ENCODE measurements at places on chromosomes 3 and 15.
A peak's percentile ranks its signal among the peaks of the same experiment; 100 is the strongest.

GRCh38 chr15:78449220-78449999, 11.4 kb downstream of the IREB2 start:
- no peak for DNase-seq

DNA sequence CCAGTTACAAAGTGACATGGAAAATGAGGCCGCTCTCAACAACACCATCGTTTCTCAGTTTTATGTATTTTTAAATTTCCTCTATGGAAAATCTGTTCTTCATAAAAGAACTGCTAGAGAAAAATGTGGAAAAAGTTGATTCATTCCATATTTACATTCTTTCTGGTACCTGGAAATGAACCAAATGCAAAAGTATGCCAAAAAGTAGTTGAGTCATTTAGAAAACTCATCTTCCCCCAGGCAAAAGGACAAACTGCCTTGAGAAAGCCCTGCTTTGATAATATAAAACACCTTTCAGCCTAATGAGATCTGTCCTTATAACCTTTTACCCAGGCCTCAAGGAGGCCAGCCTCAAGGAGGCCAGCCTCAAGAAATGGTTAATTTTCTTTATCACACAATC, 283.0 kb upstream of the VEPH1 start:
- no peak for DNase-seq

- DNase-seq: no peak
Measured at GRCh38 chr3:23094890-23095462, 108.2 kb upstream of the UBE2E2 start.

- no peak for DNase-seq
Measured at GRCh38 chr3:45606991-45607712, 12.6 kb downstream of the LIMD1 start.

DNA sequence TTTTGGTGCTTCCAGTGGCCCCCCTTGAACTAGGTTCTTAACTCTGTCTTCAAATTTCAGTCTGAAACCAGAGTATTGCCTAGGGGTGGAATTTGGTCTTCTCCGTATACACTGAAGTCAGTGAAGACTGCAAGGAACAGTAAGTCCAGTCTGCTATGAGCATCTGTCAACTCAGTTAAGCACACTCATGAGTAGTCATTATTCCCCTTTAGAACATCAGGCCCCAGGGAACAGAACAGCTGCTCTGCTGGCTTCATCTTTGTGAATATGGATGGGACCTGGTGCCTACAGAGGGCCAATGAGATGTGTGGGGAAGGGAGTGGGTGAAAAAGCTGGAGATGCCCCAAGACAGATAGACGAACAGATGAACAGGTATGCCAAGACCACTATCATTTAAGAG, 85.2 kb upstream of the PRR23C start:
- DNase-seq: no peak

DNA sequence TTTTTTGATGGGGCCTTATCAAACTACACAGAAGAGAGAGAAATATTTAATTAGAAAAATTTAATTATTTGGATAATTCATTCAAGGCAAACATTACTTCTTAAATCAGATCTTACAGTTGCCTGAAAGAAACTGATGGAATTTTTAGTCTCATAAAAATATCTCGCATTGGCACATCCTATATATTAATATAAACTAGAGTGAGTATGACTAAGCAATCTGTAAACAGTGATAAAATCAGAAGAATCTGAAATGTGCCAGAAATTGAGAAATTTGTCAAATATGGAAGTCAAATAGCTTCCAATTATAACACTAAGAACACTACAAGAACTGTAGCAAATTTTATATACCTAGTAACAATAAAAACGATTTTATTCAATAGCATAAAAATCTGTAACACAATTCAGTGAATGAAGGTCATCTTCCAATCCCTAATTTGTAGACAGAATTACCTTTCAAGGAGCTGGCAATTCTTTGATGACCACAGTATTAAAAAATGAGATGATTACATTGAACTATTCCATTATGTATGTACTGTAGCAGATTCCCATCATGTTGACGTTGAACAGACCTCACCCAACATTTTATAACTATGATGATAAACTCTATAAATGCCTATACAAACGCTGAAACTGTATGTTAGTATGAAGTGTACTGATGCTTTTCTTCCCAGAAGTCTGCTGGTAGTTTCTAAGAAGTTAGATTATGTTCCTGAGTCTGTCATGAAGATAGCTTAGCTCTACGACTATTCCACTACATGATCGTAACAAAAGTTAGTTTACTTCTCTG, 63.0 kb downstream of the ALDH1A2 start:
- no peak for DNase-seq

DNA sequence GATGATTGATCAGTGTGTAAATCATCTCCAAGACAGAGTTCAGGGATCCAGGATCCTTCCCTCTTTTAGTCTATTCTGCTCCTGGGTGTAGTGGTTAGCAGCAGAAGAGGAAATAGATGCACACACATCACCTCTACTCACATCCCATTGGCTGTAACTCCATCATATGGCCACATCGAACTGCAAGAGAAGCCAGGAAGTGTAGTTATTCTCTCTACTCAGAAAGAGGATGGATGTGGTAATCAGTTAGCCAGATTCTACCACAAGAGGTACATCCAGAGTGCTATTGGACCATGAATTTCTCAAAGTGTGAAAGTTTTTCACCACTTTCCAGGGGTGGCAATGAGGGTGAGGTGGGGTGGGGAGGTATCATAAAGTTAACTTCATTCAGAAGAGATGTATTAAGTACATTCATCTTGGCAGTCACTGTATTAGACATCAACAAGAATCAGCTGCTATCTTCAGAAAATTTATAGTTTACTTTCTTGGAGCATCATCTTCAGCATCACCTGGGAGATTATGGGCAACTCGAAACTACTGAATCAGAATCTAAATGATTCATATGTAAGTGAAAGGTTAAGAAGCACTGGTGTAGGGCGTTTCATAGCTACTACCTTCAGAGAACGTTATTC, 60.6 kb upstream of the GAP43 start:
- peak; percentile 43 for DNase-seq

GRCh38 chr3:117788061-117788460, 1078.5 kb downstream of the TUSC7 start:
- DNase-seq: no peak

GRCh38 chr3:16318176-16318575, 53.2 kb downstream of the OXNAD1 start:
- DNase-seq: no peak

- no peak for DNase-seq
Measured at GRCh38 chr3:112038863-112039262, 4.3 kb downstream of the TMPRSS7 start.

GRCh38 chr3:30511524-30512251, 94.7 kb upstream of the TGFBR2 start:
- DNase-seq: peak; percentile 17

DNA sequence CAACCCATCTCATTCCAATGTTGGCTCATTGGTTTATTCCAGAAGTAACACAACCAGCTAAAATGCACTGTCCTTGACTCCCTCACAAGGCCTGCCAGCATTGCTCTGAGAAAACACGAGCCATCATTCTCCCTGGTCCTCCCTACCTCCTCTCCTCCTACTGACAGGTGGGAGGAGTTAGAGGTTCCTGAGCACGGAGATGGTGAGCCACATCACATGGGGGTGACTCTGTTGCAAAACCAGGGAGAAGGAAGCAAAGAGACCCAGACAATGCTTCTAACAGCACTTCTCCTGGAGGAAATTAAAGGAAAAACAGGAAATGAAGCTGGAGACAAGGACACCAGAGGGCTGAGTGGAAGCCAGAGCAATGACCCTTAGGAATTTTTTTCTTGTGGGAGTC, 667.4 kb downstream of the NTRK3 start:
- DNase-seq: no peak

GRCh38 chr15:65937476-65937875, 68.2 kb downstream of the RAB11A start:
- no peak for DNase-seq

GRCh38 chr3:28940994-28941393, 339.9 kb upstream of the RBMS3 start:
- no peak for DNase-seq

DNA sequence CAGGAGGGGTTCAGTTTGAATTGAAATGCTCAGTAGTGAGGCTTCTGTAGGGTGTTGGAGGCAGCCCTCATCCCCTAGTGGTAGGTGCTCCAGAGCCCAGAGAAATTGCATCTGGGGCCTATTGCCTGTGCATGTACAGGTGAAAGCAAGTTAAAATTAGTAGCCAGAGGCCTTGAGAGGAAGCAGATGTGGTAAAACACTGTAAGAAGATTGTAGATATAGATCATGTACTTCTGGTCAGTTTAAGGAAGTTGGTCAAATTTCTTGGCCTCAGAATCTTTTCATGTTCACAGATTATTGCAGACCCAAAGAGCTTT, 34.6 kb downstream of the IGSF10 start:
- DNase-seq: no peak

DNA sequence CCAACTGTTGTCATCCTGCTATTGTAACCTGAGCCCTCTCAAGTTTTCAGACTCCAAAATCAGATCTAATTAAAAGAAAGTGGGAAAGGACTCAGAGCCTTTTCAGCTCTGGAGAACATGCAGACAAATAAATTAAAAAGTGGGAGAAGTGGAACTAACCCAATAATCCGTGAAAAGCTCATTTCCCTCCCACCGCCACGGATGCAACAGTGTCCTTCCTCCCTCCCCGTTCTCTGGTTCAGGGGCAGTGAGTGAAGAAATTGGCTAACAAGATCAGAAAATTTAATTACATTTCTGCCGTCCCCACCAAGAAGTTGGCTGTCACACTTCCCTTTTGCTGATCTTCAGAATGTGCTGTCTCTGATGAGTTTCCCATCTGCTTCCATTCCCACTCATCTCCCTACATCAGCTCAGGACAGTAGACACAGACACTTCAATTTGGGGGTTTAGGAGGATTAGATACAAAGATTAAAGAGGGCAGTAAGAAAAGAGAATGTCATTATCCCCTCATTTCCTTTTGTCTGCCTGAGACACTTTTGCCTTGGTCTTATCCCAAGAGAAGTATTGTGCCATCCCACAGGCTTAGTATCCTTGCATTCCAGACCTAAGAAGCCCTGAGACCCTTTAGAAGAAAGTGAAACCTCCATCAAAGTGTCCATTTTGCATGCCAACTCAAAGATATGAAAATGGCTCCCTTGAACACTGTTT, 335.7 kb upstream of the PPP2R3A start:
- DNase-seq: no peak

GRCh38 chr3:22371036-22371435, 620.0 kb upstream of the ZNF385D start:
- no peak for DNase-seq

- no peak for DNase-seq
Measured at GRCh38 chr3:66280304-66280703, 59.5 kb downstream of the SLC25A26 start.

Measured in activated CD4-positive, alpha-beta T cell treated with anti-CD3 and anti-CD28 coated beads, Interleukin-10, Interleukin-2, amounts not matched to agents 100 ng/mL and 50 ng/mL, durations not matched to agents 16 hours and 8 hours (primary cell).